ENCODE measurements at places on chromosomes 3 and 15.

GRCh38 chr3:114904633-114905032 is 242.5 kb downstream of the ZBTB20 start:
- no peaks in the 10 kb centered on the region for H3K36me3 ChIP-seq
- H3K27ac ChIP-seq, result no peak overlapping the region
- peaks cover 60% of the 10 kb centered on the region for H3K27me3 ChIP-seq
- DNase-seq, result no peak
- H3K4me3 ChIP-seq, result no peak overlapping the region
- peaks cover 15% of the 10 kb centered on the region for H3K4me1 ChIP-seq

DNA sequence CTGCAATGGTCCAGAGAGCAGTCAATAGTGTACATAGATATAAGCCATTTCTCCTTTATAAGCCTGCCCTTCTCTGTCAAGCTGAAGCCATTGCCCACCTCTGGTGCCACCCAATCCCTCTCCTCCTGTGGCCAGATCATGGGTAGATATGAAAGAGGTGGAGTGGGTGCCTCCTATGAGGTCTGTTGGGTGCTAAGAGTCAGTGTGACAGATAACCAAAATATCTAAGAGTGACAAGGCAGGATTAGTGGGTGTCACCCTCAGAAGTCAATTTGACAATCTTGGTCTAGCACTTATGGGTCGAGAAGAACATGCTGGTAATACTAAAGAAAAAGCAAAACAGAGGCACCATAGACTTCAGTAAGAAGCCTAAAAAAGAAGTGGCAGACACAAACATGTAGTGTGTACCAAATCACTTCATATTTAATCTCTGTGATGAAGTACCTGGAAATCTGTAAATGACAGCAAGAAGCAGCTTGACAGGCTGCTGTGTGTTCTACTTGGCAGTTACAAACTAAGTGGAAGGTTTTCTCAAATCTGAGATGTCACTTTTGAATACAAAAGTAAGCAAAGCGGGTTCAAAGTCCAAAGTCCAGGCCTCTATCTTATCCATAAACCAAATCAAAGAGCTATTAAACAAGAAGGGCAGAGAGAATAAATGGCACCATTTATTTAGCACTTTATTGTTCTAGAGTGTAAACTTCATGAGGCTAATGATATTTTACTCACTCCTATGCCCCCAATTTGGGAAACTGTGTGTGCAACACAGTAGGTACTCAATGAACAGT is 118.9 kb upstream of the EOMES start:
- no peak for DNase-seq
- peaks cover 4% of the 10 kb centered on the region for H3K4me1 ChIP-seq
- H3K27ac ChIP-seq, result no peak overlapping the region
- no peaks in the 10 kb centered on the region for H3K27me3 ChIP-seq

GRCh38 chr15:60358935-60359682 is 38.7 kb downstream of the ANXA2 start:
- H3K4me3 ChIP-seq, result no peak overlapping the region
- H3K4me1 ChIP-seq, result 0 out of 2 replicates have a peak, but pooled peaks cover 3% of the 10 kb centered on the region
- H3K27me3 ChIP-seq, result no peaks in the 10 kb centered on the region

DNA sequence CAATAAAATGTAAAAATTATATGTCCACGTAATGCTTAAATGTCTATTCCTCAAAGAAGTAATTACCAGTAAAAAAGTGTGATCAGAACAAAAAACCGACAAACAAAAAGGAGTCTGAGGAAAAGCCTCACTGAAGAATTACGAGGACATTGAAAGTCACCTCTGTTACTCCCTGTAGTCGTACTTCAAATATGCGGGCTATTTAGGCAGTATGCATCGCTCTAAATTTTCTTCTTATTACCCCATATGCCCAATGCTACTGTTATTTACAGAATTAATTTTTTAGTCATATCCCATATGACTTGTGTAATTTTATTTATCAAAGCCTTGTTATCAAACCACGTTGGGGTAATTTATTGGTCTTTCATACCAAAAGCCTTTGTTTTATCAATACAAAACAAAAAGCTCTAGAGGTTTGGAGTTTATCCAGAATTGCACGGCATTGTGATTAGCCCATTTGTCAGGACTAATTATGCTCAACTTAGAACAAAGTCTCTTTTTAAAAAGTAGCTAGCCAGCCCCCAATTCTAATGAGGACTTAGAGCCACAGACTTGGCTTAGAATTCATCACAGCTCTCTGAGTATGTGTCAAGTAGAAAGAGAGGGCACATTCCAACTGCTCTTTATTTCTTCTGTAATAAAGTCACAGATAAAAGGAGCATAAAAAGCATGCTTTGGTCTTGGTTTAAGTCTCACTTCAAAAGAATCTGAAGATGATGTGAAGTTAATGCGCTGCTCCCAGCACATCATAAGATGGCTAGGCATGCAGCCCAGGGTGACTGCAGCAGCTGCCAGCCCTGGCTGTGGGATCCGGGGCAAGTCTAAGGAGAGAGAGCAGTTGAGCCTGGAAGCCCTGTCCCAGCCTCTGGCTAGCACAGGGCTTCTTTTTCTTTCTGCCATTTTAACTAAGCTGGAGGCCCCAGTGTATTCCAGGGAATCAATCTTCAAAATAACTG is 521.0 kb downstream of the GABRG3 start:
- no peaks in the 10 kb centered on the region for H3K27me3 ChIP-seq
- H3K36me3 ChIP-seq, result no peaks in the 10 kb centered on the region
- no peak for DNase-seq
- peaks cover 31% of the 10 kb centered on the region for H3K4me1 ChIP-seq

GRCh38 chr3:107382631-107383030 is 5.4 kb downstream of the CCDC54 start:
- no peak for DNase-seq
- no peaks in the 10 kb centered on the region for H3K27me3 ChIP-seq
- no peak overlapping the region for H3K4me3 ChIP-seq

DNA sequence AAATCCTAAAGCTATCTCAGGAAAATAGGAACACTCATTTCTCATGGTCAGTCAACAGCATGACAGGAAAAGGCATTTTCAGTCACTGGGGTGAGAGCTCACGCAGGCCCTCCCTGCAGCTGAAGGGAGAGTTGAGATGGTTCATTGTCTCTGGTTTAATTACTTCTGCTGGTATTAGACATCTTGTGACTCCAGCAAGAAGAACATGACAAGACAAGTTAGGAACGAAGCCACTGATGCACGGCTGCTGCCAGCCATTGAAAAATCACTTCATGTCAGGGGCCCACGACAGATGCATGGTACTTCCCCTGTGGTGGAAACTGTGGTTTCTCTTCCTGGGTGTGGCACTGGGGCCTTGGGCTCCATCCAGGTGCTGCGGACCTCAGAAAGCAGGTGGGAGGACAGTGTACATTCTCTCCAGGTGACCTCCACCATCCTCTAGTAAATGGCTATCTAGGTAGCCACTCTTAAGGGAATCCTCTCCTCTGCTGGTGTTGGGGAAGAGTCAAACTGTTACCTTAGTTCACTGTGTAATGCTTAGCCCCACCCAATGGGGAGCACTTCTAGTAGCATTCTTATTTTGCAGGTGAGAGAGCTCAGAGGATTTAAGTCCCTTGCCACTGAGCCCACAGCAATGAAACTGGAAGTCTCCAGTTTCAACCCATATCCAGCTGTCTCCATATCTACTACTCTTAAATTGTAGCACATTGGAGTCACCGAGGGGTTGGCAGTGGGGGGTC is 274.2 kb downstream of the LRTM1 start:
- DNase-seq, result no peak
- no peak overlapping the region for H3K4me3 ChIP-seq
- H3K36me3 ChIP-seq, result peaks cover 33% of the 10 kb centered on the region
- no peak overlapping the region for H3K27ac ChIP-seq

DNA sequence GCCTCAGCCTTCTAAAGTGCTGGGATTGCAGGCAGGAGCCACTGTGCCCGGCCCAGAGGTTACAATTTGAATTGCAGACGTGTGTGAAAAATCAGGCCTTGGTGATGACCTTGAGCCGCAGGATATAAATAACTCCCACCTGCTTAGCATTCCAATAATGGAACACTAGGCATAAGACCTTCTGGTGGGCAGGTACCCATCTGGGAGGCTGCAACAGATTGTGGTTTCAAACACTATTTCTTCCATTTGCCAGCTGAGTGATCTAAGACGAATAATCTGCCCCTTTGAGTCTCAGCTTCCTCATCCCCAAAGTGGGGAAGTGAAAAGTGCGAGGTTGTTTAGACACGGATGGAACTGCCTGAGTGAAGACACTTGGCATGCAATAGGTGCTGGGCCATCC is 47.7 kb upstream of the HERC1 start:
- H3K36me3 ChIP-seq, result no peaks in the 10 kb centered on the region
- H3K4me3 ChIP-seq, result no peak overlapping the region
- H3K27me3 ChIP-seq, result no peaks in the 10 kb centered on the region
- DNase-seq, result no peak

DNA sequence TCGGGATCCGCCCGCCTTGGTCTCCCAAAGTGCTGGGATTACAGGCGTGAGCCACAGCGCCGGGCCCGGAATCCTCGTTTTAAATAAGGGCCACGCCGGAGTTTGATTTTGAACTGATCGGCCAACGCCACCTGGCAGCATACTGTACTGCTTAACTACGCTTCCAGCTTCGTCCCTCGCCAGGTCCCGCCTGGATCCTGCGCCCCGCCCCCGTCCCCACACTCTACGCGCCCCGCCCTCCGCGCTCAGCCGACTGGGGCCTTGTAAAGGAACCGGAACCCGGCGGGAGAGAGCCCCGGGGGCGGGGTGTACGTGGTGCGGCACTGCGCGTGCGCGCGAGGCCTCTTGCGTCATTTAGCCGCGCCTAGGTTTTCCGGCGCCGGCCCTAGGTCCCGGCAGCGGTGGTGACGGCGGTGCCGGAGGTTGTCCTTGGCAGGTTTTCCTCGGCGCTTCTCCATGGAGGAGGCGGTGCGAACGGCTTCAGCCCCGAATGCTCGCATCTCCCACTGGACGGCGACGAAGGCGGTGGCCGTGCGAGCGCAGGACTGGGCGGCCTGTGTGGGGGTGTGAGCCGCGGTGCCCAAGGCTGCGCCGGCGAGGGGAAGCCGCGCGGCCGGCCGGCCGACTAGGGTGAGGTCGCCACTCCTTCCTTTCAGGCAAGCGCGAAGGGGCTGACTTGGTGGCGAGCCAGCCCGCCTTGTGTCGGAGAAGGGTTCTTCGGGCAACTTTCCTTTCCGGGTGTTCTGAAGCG is at the start of gene NIPA2:
NIPA2 (plus strand) TSS at position 375 of the 751 bp plus-strand sequence. CDS start 13,066 bp downstream, outside the sequence.
- peaks cover 25% of the 10 kb centered on the region for H3K36me3 ChIP-seq
- H3K27me3 ChIP-seq, result no peaks in the 10 kb centered on the region
- peak within 1 kb of the TSS; percentile 93 for H3K27ac ChIP-seq
- H3K4me1 ChIP-seq, result peaks cover 35% of the 10 kb centered on the region

DNA sequence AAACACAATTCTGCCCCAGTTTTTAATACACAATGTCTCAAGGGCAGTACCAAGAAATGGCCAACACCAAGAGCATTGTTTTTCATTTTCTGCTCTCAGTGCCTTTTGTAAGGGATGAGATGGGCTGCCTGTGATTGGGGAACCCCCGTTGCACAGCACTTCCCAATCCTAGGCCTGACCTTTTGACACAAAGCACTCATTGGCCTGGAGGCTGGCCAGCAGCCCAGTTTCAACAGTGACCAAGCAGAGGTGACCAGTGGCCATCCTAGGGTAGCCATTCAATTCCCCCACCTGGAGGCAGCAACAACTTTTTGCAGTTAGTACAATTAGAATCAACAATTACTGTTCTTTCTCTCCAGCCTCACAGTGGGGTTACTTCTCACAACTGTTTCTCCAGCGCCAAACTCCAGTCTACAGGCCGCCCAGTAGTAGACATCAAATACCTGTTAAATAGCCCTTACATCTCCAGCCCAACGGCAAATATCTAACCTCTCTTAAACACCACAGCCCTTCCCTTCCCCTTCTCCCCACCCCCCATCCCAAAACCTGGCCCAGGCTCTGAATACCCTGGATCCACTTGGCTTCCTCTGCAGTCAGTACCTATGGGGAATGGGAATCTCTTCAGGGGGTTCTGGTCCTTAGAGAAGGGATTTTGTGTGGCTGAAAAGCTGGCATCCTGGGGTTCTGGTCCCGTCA is 8.9 kb upstream of the LRRC2 start:
- DNase-seq, result no peak
- H3K27ac ChIP-seq, result peak overlapping the region; percentile 100
- H3K4me1 ChIP-seq, result peaks cover 54% of the 10 kb centered on the region
- H3K36me3 ChIP-seq, result peaks cover 32% of the 10 kb centered on the region

DNA sequence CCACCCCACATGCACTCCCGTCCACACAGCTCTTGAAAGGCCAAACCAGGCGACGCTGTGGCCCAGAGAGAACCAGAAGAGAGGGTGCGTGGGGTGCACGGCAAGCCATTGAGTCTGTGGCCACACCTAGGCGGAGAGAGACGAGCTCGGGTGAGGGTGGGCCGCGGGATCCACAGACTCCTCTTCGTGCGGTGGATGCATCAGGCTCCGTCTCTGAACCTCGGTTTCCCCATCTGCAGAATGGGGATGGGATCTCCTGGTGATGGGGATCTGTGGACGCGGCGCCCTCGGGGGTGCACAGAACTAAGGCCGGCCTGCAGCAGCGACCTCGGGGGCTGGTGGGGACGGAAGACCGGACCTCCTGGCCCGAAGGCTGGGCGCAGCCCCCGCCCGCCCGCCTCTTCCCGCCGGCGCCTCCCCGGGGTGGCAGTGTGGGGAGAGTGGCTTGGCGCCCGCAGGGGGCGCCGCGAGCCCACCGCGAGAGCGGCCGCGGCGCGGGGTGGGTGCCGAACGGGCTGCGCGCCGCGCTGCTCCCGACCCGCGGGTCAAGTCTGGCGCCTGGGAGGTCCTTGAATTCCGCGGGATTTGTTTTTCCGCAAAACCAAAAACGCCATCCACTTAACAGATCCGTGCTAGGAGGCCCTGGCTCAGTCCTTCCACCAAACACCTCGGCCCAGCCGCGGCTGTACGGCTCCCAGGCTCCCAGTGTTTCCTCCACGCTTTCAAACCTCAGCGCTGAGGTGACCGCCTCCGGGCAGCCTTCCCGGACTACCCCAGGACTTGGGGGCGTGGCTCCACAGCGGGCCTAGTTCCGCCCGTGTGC is 13.2 kb upstream of the ADPGK start:
- DNase-seq, result peak; percentile 70
- H3K4me1 ChIP-seq, result peaks cover 7% of the 10 kb centered on the region
- no peaks in the 10 kb centered on the region for H3K36me3 ChIP-seq
- peak overlapping the region; percentile 89 for H3K4me3 ChIP-seq
- H3K27ac ChIP-seq, result no peak overlapping the region
- H3K27me3 ChIP-seq, result peaks cover 17% of the 10 kb centered on the region

DNA sequence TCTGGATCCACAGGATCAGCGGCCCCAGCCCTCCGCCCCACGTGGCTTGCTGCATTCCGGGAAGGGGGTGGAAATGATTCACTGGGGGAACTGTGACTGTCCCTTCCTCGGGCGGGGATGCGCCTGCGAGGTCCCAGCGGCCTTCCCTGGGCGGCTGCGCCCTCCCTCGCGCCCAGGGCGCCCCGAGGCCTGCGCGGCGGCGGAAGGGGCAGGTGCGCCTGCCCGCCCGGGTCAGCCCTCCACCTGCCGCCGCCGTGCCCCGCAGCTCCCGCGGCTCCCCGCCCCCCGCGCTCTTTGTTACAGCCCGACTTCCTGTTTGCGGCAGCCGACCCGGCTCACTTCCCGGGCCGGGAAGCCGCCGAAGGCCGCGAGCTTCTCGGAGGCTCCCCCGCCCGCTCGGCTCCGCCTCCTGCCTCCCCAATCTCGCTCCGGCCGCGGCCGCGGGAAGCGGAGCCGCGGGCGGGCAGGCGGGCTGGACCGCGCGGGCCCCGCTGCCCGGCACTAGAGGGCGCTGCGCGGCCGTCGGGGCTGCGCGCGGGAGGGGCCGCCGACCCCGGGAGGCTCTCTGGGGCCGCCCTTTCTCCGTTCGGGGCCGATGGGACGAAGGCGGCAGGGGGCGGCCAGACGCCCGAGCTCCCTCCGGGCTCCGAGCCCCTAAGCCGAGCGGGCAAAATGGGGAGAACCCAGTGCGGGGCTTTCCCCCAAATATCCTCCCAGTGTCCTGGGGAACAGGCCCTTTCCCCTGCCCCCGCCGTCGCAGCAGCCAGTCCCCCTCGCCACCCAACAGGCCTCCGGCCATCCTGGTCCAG is 11.5 kb upstream of the CHAC1 start:
- H3K4me1 ChIP-seq, result peaks cover 25% of the 10 kb centered on the region
- DNase-seq, result peak; percentile 89
- H3K27me3 ChIP-seq, result peaks cover 36% of the 10 kb centered on the region
- H3K4me3 ChIP-seq, result peak overlapping the region; percentile 62
- H3K36me3 ChIP-seq, result no peaks in the 10 kb centered on the region

Measured in WTC11 (cell line).